Stromal cell of bone marrow (primary cell): ENCODE measurements at places on chromosomes 13 and 19.

- DNase-seq: no peak
These were observed 4.7 kb downstream of the SLC1A5 start for GRCh38 chr19:46783670-46784069.

DNA sequence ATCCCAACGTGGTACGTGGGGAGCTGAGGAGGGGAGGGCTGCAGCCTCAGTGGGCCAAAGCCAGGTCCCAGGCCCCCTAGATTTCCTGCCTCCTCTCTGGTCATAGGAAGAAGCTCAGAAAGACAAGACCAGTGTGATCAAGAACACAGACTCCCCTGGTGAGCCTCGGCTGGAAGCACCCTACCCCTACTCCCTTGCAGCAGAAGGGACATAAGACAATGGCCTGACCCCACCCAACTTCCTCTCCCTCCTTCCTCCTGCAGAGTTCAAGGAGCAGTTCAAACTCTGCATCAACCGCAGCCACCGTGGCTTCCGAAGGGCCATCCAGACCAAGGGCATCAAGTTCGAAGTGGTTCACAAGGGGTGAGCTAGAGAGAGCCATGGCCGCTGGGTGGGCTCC is 11.5 kb downstream of the PODNL1 start:
- no peak for DNase-seq

DNA sequence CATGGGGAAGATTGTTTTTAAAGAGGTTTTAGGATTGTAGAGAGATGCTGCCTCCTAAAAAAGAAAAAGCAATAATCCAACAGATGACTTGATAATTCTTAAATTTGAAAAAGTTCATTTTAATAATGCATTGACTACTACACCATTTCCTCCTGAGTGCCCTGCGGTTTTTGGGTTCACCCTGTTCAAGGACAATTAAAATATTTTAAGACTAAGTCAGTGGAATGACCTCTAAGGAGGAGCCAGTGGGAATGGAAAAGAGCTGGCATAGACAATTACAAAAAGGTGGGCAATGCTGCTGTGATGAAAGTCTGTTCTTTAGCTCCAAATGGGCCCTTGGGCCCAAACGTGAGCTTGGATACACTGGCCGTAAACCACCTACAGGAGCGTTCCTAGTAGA is 217.8 kb downstream of the LHFPL6 start:
- no peak for DNase-seq

DNA sequence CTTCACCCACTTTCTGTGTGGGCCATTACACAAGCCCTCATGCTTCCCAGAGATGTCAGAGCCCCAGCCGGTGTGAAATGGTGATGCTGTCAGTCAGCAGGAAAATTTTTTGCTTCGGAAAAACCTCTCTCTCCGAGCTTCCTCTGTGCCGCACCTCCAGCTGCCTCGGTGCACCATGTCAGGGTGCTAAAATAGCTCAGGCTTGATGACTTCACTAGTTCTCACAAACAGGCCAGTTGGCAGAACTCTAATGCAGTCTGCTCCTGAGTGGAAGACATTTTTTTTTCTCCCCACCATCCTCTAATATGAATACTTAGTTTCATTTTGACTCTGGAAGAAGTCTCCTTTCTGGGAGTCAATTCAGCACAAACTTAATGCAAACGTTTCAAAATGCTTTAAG is 71.3 kb downstream of the KLF12 start:
- peak; percentile 59 for DNase-seq

- no peak for DNase-seq
These were observed 20.0 kb upstream of the ATP12A start for GRCh38 chr13:24660023-24660741.

DNA sequence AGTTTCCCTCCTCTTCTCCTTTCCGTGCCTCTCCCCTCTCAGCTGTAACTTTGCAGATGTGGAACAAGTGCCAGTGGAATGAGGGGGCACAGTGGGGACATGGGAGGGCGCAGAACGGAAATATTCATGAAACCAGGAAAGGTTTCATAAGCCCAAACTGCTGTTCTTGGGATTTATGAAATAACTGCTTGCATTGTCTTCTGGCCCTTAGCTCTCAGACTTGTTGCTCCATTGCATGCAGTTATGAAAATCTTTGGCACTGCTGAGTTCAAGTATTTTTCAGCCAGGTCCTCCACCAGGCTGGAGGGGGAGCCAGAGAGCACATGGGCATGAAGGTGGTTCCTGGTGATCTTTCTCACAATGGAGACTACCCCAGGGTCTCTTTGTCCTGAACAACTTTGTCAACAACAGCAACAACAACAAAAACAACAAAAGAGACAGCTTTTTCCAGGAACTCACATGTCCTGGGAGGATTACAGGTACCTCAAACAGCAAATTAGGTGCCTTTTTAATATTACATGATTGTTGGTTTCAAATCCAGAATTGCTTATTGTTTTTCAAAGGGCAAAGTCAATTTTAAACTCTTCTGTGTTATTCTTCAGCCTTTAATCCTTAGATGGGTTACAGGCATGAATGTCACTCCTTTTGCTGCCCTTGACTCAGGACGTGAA is 1.5 kb downstream of the RGCC start:
- peak; percentile 21 for DNase-seq

DNA sequence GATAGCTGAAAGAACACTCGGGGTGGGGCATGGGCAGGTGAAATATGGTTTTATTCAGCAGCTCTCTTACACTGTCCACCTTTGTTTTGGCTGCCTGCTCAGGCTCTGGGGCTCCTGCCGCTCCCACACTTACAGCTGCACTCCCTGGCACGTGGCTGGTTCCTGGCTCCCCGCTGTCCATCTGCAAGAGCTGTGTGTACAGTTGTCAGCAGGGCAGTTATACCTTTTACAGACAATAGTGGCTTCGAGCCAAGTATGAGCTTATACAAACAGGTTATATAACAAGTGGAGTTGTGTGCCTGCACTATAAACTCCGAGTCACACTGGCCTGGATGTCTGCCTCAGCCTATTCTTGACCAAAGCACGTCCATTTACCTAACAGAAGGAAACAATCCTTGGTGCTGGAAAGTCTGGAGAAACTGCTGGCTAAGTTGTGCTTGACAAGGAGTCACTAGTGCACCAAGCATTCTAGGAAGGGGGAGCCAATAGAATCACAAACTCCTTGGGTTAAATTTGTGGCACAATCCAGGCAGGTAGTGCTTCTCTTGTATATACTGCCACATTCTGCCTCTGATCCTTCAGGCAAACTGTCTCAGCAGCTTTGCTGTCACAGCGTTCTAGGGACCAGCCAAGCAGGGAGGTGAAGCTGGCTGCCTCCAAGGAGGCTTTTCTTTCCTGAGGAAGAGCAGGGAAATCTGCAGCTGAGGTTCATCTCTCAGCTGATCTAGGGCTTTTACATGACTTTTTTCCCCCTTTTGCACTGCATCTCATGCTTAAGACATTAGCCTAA is 68.2 kb downstream of the NHLRC3 start:
- DNase-seq: no peak

DNA sequence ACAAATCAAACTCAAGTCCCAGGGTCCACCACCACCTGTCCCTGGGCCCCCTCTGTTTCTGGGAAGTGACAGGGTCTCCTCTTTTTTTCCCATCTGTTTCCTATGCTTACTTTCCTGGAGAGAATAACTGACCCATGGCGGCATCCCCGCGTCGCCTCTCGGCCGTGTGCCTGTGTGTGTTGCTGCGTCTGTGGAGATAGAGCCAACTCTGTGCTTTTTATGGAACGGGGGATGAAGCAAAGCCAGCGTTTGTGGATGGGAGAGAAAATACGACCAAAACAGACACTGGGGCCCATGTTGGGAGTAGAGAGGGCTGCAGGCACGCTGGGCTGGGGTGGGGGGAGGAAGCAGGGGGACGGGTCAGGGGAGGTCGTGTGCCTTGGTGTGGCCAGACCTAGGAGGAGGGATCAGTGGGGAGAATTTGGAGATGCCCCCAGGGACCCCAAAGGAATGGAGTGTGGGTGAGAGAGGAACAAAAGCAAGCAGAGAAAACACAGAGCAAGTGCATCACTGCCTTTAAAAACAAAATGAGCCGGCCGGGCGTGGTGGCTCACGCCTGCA is 16.6 kb downstream of the PLK5 start:
- DNase-seq: no peak

- peak; percentile 48 for DNase-seq
These were observed 27.2 kb downstream of the FOXO1 start for GRCh38 chr13:40639221-40639681.

GRCh38 chr13:47475441-47475948 is 525.6 kb downstream of the SUCLA2 start:
- DNase-seq: no peak

GRCh38 chr19:1004803-1005664 is 4.8 kb downstream of the GRIN3B start:
- DNase-seq: no peak

GRCh38 chr13:71864986-71865873 is 1.8 kb downstream of the DACH1 start:
- no peak for DNase-seq

DNA sequence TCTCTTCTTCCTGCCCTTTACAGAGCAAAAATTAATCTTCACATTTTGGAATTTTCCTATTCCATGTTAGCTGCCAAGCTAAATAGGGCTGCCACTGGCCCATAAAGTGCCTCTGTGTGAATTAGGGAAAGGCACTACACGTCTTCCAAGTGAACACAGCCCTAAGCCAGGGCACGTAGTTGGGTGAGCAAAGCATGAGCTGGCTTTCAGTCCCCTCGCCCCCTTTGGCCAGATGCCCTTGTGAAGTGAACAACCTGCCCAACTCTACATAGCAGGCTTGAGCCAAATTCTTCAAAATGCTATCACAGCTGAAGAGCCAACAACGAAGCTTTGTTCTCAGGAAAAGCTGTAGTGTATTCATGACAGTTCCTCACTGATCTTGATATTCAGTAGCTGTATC is 213.1 kb downstream of the OXGR1 start:
- DNase-seq: no peak

DNA sequence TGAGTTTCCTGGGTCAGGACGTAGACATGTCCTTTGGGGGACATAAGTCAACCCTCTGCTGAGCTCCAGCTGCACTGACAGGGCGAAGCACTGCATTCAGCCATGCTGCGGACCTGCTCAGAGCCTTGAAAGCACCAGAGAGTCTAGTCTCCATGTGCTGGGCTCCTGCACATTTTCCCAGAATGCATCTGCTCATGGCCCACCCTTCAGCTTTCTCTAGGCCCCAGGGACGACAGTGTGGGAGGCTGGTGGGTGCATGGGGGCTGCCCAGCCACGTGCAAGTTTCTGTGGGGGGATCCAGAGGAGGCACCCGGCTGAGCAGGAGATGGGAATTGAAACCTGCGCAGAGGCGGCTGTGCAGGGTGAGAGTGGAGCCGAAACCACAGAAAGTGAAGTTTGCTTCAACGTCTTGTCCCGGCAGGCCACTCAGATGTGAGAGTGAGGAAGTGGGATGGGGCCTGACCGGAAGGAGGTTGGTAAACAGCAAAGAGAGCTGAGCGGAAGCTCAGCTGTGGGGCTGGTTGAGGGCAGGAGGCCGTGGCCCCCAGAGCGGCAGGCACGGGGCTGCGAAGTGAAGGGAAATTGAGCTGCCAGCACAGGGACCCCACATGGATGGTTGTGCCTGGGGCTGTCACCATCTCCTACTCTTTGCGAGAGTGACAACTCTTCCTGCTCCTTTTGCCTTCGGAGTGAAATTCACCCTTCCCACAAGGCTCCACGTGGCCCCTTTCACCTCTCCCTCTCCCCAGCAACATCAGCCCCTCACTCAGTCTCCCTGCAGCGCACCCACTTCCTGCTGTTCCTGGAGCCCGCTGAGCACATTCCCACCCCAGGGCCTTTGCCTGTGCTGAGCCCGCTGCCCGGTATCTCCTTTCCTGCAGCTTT is 11.8 kb downstream of the PGLS start:
- no peak for DNase-seq

DNA sequence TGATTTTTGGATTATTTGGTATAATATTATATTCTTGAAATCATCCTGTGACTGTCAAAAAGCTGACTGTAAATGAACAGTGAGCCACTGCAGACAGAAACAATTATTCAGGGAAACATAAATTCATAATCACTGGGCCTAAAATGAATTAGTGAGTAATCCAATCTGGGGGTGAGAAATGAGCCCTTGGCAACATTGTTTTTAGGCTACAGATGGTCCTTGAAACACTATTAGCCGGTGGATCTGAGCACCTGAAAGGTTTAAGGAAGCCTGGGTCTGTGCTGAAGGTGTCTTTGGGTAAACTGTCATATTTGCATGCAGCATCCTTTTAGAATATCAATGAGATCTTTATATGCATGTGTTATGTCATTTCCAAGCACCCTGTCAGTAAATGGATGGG is 290.7 kb downstream of the ATP8A2 start:
- no peak for DNase-seq

DNA sequence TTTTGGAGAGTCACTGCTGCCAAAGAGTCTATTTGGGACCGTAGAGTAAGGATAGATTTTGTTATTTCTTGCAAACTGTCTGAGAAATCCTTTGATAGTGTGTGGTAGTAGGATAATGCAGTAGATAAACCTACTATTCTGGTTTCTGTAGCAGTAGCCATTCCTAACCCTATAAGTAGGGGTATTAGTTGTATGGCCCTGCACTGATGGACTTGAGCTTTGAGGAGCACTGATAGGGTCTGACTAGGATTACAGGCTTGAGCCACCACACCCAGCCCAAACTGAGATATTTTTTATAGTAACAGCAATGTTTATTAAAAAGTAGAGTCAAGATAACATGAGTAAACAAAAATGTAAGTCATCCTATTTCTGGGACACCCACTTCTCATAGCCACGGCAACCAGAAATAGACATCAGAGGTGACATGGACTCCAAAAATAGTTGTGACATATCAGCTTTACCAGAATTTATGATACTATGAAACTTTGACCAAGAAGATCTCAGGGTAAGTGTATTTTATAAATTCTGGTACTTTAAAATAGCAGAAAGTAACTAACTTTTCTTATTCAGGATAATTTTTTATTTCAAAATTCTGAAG is 479.1 kb downstream of the SUCLA2 start:
- no peak for DNase-seq

- peak; percentile 52 for DNase-seq
These were observed 45.8 kb downstream of the GGACT start for GRCh38 chr13:100542826-100543156.

DNA sequence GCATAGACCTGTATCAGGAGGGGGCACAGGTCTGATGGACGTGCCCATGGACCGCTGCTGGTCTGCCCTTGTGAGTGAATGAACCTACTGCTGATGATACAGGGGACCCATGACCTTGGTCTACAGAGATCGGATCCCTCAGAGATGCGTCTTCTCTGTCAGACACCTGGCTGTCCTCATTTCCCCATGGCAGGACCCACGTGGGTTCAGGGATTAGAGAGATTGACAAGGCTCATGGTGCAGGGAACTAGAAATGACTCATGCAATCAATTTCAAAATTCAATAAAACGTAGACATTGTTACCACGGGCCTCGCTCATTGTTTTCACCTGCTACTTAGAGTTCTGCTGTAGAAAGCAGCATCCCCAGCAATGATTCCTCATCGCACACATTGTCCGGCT is 962 bp upstream of the TPRX1 start:
- no peak for DNase-seq

- DNase-seq: peak; percentile 86
These were observed 483 bp downstream of the HNRNPL start for GRCh38 chr19:38849147-38849859.

GRCh38 chr13:76846363-76846762 is 39.8 kb downstream of the KCTD12 start:
- no peak for DNase-seq

DNA sequence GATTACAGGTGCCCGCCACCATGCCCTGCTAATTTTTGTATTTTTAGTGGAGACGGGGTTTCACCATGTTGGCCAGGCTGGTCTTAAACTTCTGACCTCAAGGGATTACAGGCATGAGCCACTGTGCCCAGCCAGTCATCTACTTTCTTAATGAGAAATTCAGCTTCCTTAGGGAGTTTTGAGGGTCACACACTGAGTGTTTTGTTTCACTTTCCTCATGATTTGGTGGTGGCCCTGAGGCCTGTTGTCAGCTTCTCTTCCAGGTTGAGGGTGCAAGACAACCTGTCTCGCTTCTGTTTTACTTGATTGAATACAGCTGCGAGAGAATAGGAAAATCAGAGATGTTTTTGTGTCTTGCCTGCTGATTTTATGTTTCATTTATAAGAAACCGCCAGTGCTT is 9.9 kb downstream of the FRY start:
- no peak for DNase-seq
